Stimulated activated CD4-positive, alpha-beta T cell treated with anti-CD3 and anti-CD28 coated beads, TNF-alpha, amount 100 ng/mL, for 1 hour (primary cell): ENCODE measurements at places on chromosomes 2 and 18.
A peak's percentile ranks its signal among the peaks of the same experiment; 100 is the strongest.

GRCh38 chr2:69171116-69171896, 158.3 kb downstream of the ANTXR1 start:
- no peak for DNase-seq

GRCh38 chr18:77517901-77518300, 268.3 kb downstream of the GALR1 start:
- DNase-seq: no peak

DNA sequence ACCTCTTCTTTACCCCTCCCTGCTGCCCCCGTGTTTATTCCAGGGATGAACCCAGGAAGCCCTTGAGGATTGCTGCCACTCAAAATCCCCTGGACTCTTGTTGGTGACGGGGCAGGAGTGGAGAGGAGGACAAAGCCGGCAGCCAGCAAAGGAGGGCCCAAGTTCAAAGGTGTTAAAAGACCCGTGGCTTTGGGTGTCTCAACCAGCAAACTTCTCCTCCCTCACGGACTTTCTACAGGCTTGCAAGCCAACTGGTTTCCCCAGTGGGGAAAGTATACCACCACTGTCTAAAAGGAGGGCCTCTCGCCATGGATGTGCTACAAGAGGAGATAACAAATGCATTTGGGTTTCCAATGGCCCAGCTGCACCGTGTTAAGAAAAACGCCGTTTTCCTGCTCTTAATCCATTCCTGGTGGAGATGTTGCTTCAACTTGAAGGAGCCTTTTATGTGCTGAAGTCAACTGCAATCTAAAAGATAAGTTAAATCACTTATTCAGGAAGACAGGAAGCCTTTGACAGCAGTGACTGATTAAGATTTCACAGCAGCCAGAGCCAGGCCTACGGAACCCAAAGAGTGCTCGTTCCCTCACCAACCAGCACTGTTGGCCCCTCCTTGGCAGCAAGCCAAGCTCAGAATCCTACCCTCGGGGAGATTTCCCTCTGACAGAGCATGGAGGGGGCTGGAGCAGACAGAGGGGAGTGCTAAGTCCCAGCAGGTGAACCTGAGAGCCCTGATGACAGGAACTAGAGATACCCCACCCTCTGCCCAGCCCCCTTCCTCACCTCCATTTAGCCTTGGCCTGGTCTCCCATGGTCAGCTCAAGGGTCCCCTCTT, 57.8 kb downstream of the ZBTB7C start:
- no peak for DNase-seq

DNA sequence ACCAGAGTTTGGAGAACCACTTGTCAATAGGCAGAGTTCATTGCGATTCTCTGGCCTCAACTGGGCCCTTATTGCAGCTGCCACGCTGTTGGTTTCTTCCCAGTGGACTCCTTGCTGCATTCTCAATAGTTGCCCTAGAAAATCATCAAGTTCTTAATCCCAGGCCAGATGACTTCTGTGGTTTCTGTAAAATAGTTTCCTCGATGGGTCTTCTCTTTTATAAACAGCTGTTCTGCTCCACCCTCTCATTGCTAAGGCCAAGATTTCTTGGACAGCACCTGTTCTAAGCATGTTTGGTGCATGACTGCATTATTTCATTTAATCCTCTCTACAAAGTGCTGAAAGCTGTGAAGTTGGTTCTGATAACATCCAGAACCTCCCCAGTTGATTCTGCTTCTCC, 131.0 kb downstream of the BCL2L11 start:
- no peak for DNase-seq

- DNase-seq: no peak
These were observed 26.9 kb upstream of the ASAP2 start for GRCh38 chr2:9179572-9180201.

DNA sequence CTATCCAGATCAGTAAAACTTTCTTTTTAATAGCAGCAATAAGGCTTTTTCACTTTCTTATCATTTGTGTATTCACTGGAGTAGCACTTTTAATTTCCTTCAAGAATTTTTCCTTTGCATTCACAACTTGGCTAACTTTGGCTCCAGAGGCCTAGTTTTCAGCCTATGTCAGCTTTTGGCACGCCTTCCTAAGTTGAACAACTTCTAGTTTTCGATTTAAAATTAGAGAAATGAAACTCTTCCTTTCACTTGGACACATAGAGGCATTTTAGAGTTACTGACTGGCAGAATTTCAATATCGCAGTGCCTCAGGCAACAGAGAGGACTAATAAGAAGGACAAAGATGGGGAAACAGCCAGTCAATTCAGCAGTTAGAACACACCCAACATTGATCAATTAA, 577.4 kb downstream of the DSC3 start:
- DNase-seq: no peak

- DNase-seq: peak; percentile 11
These were observed at the start of gene PHLPP1 for GRCh38 chr18:62715436-62715758. TSS of gene PHLPP1 (plus strand) at chr18:62715541. CDS start at chr18:62715684, 143 bp downstream.

DNA sequence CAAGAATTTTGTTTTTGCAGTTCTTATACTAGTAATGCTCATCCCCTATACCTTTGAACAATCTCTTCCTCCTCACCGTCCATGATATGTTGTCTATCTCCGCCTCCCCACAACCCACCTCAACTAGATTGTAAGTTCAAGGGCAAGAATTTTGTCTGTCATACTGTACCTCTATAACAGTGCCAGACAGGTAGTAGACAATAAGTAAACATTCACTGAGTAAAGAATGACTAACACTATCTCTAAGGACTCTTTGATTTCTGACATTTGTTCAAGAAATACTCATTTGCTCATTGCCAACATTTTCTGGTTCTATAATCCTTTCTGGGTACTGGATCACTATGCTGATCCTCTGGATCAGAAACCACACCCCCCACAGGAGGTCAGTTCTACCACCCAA, 82.4 kb downstream of the EXOC6B start:
- no peak for DNase-seq

DNA sequence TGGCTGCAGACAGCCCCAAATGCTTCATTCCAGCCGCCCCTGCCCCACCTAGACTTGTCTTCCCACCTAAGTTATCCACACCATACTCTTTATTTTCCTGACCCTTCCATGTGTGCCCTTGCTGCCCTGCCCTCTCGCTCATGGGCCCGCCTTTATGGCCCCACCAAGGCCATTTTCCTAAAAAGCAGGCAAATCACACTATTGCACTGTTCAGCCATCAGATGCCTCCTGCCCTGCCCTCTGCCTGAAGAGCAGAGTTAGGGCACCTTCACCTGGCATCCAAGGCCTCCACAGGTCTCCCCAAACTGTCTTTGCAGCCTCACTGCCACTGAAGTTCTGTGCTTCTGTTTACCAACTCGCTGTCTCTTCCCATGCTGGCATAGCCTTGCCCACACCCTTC, 496.7 kb downstream of the EIPR1 start:
- no peak for DNase-seq

GRCh38 chr2:188966728-188967440, 7.3 kb upstream of the COL3A1 start:
- no peak for DNase-seq

- no peak for DNase-seq
These were observed 1.4 kb downstream of the FAM117B start for GRCh38 chr2:202636213-202636513.

DNA sequence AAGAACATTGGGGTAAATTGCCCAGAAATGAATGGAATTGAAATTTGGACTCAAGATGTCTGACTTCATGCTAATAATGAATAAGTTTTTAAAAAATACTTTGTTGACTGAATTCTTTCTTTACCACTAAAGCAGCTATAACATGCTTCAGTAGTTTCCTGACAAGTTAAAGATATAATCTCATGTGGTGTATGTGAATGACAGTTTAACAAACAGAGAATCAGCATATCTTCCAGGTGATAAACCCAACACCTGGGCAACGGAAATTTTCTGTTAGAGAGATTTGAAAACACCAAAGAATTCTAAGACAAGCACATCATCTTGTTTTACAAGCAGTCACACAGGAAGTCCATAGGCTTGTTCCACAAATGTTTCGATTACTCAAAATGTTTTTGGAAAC, 372.6 kb upstream of the VRK2 start:
- no peak for DNase-seq

- no peak for DNase-seq
These were observed 66.4 kb downstream of the TMEM200C start for GRCh38 chr18:5828913-5829312.

DNA sequence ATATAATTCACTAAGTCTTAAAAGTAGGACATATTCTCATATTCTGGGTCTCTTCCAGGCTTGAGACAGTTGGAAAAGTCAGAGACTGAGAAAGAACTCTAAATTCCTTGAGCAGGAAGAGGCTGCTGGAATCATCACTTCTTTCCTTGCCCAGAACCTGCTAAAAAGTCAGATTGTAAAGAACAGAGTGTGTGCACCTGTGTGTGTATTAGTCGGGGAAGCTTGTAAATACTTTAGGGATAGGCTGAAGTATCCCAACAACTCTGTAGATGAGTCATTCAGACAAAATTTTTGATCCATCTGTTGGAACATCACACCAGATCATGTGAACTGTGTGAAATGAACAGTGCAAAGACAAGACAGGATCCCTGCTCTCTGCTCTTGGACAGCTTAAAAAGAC, 16.1 kb downstream of the GAREM1 start:
- DNase-seq: no peak

GRCh38 chr2:134634054-134634753, 84.6 kb downstream of the TMEM163 start:
- no peak for DNase-seq

- no peak for DNase-seq
These were observed 381.2 kb downstream of the LPIN1 start for GRCh38 chr2:12127638-12128037.

DNA sequence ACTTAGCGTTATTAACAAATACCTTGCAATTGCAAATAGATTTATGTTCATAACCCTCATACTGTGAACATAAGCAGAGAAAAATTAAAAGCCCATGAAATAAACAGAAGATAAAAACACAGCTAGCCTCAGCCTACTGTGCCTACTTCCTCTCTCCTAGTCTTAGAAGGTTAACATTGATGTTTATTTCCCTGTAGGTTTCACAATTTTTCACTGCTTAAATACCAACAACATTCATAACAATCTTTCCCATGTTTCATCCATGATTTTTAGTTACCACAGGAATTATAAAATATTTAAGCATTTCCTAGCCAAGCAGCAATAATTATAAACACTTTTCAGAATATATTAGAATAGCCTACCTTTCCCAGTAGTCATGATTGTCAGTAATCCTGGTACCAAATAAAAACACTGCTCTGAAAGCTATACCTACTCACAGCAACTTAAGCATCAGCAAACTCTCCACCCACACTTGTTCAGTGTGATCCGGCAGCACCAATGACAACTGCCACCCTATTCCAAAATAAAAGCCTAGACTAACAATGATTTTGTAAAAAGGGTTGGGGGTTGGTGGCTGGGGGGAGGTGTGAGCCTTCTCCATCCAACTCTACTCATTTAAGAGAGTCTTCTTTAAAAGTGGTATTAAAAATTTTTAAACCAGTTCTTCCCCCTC, 40.6 kb upstream of the RNU4ATAC start:
- DNase-seq: no peak

DNA sequence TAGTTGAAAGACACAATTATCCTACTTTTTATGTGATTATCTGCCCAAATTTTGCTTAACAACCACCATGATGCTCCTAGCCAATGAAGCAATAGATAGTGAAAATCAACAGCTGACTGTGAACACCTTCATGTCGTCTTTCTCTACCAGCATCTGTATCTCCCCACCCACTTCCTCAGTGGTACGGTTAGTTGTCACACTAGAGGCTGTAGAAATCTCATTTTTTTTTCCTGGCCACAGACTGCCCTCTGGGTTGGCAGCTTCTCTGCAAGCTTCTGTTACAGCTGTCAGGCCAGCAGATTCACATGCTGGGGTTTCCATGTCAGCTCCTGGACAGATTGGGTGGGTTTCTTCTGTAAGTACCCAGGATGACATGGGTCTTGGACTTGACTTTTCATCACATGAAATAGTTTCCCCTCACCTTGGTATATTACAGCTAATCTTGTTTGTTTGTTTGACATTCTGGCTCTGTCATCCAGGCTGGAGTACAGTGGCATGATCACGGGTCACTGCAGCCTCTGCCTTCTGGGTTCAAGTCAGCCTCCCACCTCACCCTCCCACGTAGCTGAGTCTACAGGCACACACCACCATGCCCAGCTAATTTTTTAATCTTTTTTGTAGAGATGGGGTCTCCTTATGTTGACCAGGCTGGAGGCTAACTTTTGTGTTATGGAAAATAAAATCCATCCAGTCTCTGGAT, 24.3 kb downstream of the STAT4 start:
- no peak for DNase-seq

DNA sequence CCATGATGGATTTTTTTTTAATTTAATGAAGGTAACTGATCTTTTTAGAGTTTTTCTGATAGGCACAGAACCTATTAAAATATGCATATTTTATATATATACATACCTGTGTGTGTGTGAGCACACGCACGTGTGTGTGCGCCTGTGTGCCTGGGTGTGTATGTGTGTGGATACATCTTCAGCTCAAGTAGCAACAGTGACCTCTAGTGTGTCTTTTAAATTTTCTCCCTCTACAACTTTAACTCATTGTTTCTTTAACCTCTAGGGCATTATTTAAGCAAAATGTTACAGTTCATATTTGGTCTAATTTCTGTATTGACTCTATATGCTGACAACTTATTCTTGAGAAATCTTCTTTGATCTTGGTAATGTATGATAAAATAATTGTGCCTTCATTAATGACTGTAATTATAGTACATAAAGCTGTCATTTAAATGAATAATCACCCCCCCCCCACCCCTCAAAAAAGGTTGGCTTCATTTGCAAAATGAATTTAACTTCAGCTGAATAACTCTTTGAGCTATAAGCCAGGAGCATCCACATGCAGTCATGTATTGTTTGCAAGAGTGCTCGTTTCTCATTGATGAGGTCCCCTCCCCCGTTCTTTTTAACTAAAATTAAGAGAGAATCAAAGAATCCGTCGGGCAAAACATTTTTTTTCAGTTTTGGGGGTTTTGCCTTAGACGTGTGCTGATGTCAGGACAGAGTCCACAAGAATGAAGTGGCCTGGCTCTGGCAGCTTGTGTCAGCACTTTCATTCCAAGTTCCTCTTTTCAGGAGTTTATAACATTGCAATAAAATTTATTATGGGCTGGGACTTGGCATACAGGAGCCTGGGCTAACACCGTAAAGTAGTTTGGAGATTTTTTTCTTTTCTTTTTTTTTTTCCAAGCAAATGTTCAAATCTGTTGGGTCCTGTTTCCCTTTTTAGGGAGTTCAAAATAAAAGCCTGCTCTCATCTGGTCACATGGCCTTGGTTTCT, 80.0 kb downstream of the ETAA1 start:
- DNase-seq: no peak

- DNase-seq: no peak
These were observed 66.0 kb upstream of the FAM136A start for GRCh38 chr2:70367722-70368323.

DNA sequence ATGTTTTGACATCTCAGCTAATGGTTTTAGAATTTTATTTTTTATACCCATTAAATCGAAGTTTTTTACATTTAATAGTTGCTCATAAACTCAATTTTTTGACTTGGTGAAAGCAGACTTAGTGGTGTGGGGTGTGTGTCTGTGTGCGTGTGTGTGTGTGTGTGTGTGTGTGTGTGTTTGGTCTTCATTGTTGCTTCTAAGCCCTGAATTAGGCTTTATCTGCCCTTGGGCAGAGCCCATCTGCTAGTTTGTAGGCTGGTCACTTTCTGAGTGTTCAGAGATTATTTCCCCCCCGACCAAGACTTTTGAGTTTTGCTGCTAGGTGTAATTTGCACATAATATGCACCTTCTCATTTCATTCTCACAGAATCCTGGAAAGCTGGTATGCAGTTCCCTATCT, 14.3 kb downstream of the PAX3 start:
- DNase-seq: no peak
